Smooth muscle cell of bladder (primary cell): ENCODE measurements at places on chromosomes 13 and 19. TPM values are rescaled to one million over a fixed set of nuclear protein-coding genes. Genes with fewer than 3 reads are reported as not detected.

The KLF1 gene
- 0.09 TPM in 1 of 2 replicates, not detected in the other for total RNA-seq

The HOMER3 gene
- total RNA-seq, result 51.9 and 72.1 TPM in 2 replicates

The BICRA gene
- 3.0 and 3.8 TPM in 2 replicates for total RNA-seq

The CHST8 gene
- under 0.01 TPM in 1 of 2 replicates, not detected in the other for total RNA-seq

The LGI4 gene
- 0.28 and 0.46 TPM in 2 replicates for total RNA-seq

The SMIM44 gene
- not detected in 2 replicates for total RNA-seq

The ZNF221 gene
- total RNA-seq, result 6.8 and 7.4 TPM in 2 replicates

The ZNF471 gene
- total RNA-seq, result 3.3 and 4.7 TPM in 2 replicates

The HNRNPM gene
- 35.3 and 39.4 TPM in 2 replicates for total RNA-seq

The BRSK1 gene
- 4.4 and 6.6 TPM in 2 replicates for total RNA-seq

The NKPD1 gene
- total RNA-seq, result 0.14 and 0.18 TPM in 2 replicates

The HIF3A gene
- total RNA-seq, result 0.14 and 0.28 TPM in 2 replicates

The ATP8A2 gene
- total RNA-seq, result 0.09 and 0.14 TPM in 2 replicates

The GPC6 gene
- 41.4 and 124 TPM in 2 replicates for total RNA-seq

The SHC2 gene
- total RNA-seq, result 1.1 and 1.3 TPM in 2 replicates

The SWSAP1 gene
- total RNA-seq, result 0.37 and 0.43 TPM in 2 replicates

The AZU1 gene
- 0.18 TPM in 1 of 2 replicates, not detected in the other for total RNA-seq

The KLK15 gene
- not detected in 2 replicates for total RNA-seq

The CXCL17 gene
- total RNA-seq, result not detected in 2 replicates

The CLN5 gene
- total RNA-seq, result 35.1 and 41.3 TPM in 2 replicates

The ZNF808 gene
- 14.5 and 18.9 TPM in 2 replicates for total RNA-seq

The CABP5 gene
- total RNA-seq, result not detected in 2 replicates

The RHPN2 gene
- total RNA-seq, result 2.2 and 3.1 TPM in 2 replicates

The MAST3 gene
- 1.8 and 2.5 TPM in 2 replicates for total RNA-seq

The SYDE1 gene
- total RNA-seq, result 12.2 and 19.0 TPM in 2 replicates
